D341Med (cell line): ENCODE measurements at places on chromosomes 5 and 9.

DNA sequence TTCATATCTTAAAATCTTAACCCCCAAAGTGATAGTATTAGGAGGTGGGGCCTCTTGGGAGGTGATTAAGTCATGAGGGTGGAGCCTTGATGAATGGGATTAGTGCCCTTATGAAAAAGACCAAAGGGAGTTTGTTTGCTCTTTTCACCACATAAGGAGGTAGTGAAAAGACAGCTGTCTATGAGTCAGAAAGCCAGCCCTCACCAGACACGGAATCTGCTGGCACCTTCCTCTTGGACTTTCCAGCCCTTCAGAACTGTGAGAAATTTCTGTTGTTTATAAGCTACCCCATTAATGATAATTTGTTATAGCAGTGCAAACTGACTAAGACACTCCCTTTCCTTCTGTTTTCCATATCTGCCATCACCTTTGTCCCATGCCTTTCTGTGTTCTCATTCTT lies 20.8 kb downstream of the IFNB1 start:
- DNase-seq, result no peak

- peak; percentile 71 for DNase-seq
Observed at GRCh38 chr5:151772029-151772845, 483 bp downstream of the G3BP1 start.

- no peak for DNase-seq
Observed at GRCh38 chr5:168110870-168111832, 180.3 kb upstream of the WWC1 start.

DNA sequence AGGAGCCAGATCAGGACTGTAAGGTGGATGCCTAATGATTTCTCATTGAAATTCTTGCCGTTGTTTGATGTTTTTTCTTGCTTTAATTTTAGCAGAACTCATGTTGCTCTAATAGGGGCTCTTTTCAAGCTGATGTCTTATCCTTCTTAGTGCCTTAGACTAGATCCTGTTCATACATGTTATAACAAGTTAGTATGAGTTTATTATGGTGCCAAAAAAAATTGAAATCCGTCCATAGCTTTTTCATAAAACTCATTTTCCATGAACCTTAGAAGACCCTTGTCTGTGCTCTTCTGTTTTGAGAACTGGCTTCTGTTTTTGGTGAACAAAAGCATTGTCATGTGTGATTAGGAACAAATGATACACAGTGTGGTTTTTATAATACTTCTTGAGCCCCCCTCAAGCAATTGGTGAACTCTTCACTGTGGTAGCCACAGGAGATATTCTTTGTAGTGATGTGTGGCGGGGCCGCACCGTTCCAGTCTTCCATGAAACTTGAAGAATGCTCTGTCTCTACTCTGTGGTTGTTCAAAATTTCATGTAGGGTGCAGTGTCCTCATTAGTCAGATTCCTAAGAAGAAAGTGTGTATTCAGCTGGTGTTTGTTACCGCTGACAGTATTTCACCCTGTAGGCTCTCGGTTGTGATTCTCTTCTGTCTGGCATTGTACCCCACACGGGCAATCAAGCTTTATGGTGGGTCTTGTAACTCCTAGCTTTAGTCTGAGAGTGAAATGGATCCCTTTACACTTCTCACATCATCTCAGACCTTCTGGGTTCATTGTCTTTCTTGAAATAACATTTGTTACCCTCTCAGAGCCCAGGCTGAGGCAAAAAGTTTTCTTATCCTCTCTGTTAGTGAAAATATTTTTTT lies 10.7 kb downstream of the OTULIN start:
- DNase-seq, result no peak
